Hematopoietic multipotent progenitor cell treated with erythropoietin and hydrocortisone succinate and interleukin-3 and kit ligand, for 8 days (in vitro differentiated cells): ENCODE measurements at places on chromosomes 12 and 14.

- DNase-seq = no peak
Observed at GRCh38 chr12:64688219-64688618, 71.0 kb downstream of the GNS start.

- no peak for DNase-seq
Observed at GRCh38 chr12:72094490-72094889, 155.8 kb downstream of the TPH2 start.

DNA sequence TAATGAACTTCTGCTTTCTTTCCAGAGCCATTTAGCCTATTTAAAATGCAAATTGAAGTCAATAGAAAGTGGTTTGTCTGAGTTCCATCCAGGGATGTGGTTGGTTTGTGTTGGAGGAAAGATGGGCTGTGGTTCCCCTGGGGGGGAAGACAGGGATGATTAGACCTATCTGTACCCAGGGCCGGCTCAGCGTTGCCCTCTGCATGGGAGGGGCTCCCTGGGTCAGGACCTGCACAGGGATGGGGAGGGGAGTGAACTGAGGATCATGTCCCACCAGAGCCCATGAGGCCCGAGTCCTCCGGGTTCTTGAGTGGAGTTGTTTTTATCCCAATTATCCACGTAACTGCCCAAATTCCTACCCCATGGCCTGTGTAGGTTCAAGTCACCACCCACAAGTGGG is 76.9 kb upstream of the SFSWAP start:
- DNase-seq = no peak

- DNase-seq = no peak
Observed at GRCh38 chr12:39074063-39074462, 168.7 kb upstream of the CPNE8 start.
